Renal cortical epithelial cell (primary cell): ENCODE measurements at places on chromosomes 5 and 9. TPM values are rescaled to one million over a fixed set of nuclear protein-coding genes. Genes with fewer than 3 reads are reported as not detected.

GRCh38 chr9:127047971-127048370 lies 74.5 kb downstream of the ANGPTL2 start:
- DNase-seq: no peak

DNA sequence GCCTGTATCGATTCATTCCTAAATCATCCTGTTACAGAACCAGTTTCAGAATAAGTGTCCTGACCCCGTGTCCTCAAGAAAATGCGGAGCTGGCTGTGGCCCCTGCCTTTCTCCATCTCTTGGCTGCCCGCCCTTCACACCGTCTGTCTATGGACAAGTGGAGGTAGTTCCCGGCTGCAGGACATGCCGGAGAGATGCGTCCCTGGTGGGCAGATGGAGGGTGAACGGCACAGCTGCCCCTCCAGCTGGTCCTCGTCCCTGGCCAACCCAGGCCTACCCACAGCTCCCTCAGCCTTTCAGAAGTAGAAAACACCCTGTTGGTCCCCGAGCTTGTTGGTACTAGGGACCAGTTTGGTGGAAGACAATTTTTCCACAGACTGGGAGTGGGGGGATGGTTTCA lies 14.8 kb upstream of the EXOC3 start:
- no peak for DNase-seq

The SLC25A2 gene
- 0.20 and 1.0 TPM in 2 replicates for total RNA-seq

The MAMDC2 gene
- 32.9 and 39.1 TPM in 2 replicates for total RNA-seq

The PAEP gene
- total RNA-seq: not detected in 2 replicates
